ENCODE measurements at places on chromosomes 7 and 10.

DNA sequence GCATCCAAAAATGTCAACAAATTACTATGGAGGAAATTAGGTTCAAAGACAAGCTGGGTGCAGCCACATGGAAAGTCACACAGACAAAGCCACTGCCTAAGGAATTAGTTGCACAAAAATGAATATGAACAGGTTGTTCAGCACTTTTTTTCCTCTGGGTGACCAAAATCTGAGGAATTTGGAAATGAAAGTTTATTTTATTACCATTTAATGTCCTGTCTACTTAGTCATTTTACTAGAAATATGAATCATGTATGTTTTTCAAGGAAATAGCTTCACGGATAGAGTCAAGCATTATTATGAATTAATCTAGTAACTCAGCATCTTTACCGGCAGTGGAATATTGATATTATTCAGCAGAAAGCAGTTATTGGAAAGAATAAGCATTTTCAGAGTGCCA is 106.3 kb downstream of the ANK3 start:
- no peak for DNase-seq

DNA sequence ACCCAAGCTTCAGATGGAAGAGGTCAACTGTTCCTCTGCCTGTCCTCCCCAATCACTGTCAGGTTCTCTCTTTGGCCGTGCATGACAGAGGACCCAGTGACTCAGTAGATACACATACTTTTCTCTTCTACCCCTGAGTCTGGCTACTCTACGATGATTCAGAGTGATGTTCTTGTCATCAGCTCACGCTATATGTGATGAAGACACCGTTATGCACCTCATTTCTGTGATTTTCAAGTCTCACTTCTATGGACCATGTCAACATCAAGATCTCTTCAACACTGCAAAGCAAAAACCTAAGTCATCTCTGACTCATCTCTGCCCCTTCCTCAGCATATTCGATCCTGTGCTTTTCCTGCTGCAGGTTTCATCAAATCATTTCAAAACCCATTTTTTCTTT is 76.6 kb upstream of the DGKI start:
- DNase-seq: no peak

DNA sequence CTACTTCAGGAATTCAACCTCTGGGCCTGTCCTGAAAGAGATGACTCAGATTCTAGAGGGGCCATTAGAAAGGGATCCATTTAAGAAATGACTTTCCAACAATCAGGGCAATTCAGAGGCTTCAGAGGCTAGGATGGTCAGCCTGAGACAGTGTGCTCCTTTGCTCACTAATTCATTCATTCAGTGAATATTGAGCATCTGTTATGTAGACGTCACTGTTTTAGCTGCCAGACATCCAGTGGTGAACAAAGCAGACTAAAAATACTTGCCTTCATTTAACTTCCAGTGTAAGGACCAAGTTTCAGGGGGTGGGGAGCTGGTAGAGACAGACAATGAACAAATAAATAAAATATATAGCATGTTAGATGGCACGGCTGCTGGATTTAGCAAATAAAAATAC is 1.6 kb downstream of the KIAA1217 start:
- no peak for DNase-seq

DNA sequence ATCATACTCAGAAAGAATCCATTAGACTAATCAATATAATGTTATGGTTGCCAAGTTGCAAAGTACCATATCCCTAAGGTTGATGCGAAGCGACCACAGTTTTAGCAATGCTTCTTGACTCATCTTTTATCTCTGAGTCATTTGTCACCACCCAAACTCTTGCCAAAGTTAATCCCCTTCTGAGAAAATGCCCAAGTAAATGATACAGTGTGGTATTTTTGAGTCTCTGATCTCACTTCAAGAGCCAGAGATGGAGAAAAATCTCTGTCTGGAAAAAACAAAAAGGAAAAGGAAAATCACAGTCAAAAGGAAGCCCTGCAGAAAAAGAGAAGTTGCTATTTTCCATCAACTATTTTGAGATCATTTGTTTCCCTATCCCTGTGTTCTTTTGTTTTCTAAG is 26.7 kb upstream of the OTUD1 start:
- DNase-seq: no peak

GRCh38 chr7:2030475-2031450 is 202.0 kb downstream of the MAD1L1 start:
- DNase-seq: no peak

GRCh38 chr7:155448632-155449007 is 9.3 kb upstream of the EN2 start:
- DNase-seq: no peak

Measured in stimulated activated CD4-positive, alpha-beta T cell treated with anti-CD3 and anti-CD28 coated beads, Interleukin-12 subunit alpha, Interleukin-12 subunit beta, amount 100 ng/mL, for 48 hours (primary cell).